Tibial nerve (tissue), 4 donors: ENCODE measurements at places on chromosomes 13 and 19. TPM values are rescaled to one million over a fixed set of nuclear protein-coding genes. Genes with fewer than 3 reads are reported as not detected.

GRCh38 chr13:94710881-94711560 is 1.3 kb downstream of the SOX21 start:
- no peak overlapping the region for H3K4me3 ChIP-seq
- no peak overlapping the region for H3K27ac ChIP-seq
- H3K27me3 ChIP-seq = peaks cover 96% of the 10 kb centered on the region
- DNase-seq = no peak

Gene ELSPBP1
- not detected for total RNA-seq

- DNase-seq = peak; percentile 26
- H3K27ac ChIP-seq = no peak overlapping the region
- no peaks in the 10 kb centered on the region for H3K36me3 ChIP-seq
- no peaks in the 10 kb centered on the region for H3K27me3 ChIP-seq
- no peak overlapping the region for H3K4me3 ChIP-seq
- no peaks in the 10 kb centered on the region for H3K4me1 ChIP-seq
These were observed 8.7 kb downstream of the SIGLECL1 start for GRCh38 chr19:51259348-51260245.

Gene NALCN
- total RNA-seq = 10.1 TPM

DNA sequence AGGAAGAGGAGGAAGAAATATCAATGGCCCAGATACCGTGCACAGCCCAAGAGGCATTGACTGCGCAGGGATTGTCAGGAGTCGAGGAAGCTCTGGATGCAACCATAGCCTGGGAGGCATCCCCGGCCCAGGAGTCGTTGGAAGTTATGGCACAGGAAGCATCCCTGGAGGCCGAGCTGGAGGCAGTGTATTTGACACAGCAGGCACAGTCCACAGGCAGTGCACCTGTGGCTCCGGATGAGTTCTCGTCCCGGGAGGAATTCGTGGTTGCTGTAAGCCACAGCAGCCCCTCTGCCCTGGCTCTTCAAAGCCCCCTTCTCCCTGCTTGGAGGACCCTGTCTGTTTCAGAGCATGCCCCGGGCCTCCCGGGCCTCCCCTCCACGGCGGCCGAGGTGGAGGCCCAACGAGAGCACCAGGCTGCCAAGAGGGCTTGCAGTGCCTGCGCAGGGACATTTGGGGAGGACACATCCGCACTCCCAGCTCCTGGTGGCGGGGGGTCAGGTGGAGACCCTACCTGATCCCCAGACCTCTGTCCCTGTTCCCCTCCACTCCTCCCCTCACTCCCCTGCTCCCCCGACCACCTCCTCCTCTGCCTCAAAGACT is 36.0 kb downstream of the KEAP1 start:
- no peaks in the 10 kb centered on the region for H3K4me1 ChIP-seq
- no peak overlapping the region for H3K27ac ChIP-seq
- H3K36me3 ChIP-seq = no peaks in the 10 kb centered on the region
- DNase-seq = no peak
- no peaks in the 10 kb centered on the region for H3K27me3 ChIP-seq

DNA sequence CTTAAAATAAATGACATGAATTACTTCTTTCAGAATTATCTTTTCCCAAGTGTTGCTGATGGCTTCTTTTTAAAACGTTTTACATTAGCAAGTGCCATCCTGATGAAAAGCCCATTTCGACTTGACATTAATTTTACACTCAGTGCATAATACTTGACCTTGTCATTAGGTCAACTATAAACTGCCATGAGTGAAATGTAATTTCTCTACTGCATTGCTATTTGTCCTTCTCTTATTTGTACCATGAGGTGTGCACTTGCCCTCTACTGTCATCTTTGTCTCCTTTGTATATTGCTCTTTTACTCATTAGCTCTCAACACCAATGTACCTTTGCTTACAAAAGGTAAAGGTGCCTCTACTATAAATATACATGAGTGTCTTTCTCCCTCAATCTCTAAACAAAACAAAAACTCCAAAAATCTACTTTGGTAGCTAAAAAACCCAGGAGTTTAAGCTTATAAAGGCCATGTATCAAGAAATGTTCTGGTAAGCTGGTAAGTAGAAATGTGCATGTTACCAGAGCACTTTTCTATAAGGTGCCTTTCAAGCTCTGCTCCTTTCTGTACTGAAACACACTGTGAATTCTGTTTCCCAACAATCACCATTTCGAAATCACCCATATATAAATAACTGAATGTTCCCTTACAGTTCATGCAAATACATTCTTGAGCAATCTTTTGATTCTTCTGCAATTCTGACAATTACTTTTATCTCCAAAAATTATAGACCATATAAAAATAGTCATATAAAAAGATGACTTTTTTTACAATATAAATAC is 351.4 kb downstream of the SLITRK5 start:
- H3K27ac ChIP-seq = no peak overlapping the region
- H3K4me1 ChIP-seq = no peaks in the 10 kb centered on the region
- DNase-seq = no peak
- H3K36me3 ChIP-seq = no peaks in the 10 kb centered on the region
- no peaks in the 10 kb centered on the region for H3K27me3 ChIP-seq

GRCh38 chr19:5932609-5933262 is 18.7 kb downstream of the CAPS start:
- no peaks in the 10 kb centered on the region for H3K27me3 ChIP-seq
- H3K4me1 ChIP-seq = peaks cover 20% of the 10 kb centered on the region
- H3K4me3 ChIP-seq = no peak overlapping the region
- peaks cover 83% of the 10 kb centered on the region for H3K36me3 ChIP-seq
- peak overlapping the region; percentile 17 for H3K27ac ChIP-seq
